ENCODE measurements at places on chromosomes 11 and 22.
A peak's percentile ranks its signal among the peaks of the same experiment; 100 is the strongest.

DNA sequence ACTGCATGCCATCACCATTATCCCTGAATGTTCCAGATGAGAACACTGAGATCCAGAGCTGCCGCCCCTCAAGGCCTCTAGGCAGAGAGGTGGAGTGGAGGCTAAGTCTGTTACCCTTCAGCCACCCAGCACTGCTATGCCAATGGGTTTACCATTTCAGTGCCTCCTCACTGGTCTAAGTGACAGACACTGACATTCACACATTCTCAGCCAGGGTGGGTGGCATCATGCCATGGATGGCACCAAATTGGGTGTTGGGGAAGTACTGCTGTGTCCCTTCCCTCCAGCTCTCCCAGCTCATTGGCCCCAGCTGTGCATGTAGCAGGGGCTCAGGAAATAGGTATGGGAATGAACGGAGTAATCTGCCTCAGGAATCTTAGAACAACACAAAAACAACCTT, 96.8 kb upstream of the PLET1 start:
- DNase-seq = no peak

- peak; percentile 79 for DNase-seq
These were observed 5.9 kb downstream of the LMNTD2 start for GRCh38 chr11:554428-555226.

- DNase-seq = peak; percentile 81
These were observed at the start of gene KCNQ1 for GRCh38 chr11:2444821-2445745. KCNQ1 (plus strand) TSS chr11:2445008; CDS start chr11:2445099, 91 bp downstream.

DNA sequence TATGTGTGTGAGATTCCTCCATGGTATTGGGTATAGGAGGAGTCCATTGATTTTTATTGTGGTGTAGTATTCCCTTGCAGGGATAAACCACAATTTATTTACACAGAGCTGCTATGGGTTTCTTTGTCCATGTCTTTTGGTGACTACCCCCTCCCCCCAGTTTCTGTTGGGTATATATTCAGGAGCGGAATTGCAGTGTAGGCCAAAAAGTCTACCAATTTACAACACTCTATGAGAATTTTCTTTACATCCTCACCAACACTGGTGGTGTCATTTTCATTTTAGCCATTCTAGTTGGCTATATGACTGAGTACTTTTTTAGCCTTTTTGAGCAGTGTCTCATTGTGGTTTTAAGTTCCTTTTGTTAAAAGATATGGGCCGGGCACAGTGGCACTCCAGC, 55.2 kb upstream of the ATXN10 start:
- DNase-seq = no peak

DNA sequence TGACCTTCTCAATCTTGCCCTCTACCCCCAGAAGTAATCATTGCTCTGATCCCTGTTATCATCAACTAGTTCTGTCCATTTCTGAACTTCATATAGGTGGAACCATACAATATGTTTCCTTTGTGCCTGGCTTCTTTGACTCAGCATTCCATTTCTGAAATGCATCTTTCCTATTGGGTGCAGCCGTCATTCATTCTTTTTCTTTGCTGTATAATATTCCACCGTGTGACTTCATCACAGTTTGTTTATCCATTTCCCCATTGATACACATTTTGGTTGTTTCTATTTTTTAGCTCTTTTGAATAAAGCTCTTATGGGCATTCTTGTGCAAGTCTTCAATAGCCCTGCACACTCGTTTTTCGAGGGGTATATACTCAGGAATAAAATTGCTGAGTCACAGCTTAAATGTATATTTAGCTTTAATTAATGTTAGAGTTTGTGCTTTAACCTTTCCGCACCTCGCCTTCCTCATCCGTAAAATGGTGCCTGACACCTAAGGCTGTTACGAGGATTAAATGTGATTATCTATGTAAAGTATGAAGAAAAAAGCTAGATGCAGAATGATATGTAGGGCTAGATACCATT, 491.6 kb downstream of the MIAT start:
- no peak for DNase-seq

- no peak for DNase-seq
These were observed 55.6 kb downstream of the MPPED1 start for GRCh38 chr22:43467216-43467940.
